ENCODE measurements at places on chromosomes 2 and 18.

DNA sequence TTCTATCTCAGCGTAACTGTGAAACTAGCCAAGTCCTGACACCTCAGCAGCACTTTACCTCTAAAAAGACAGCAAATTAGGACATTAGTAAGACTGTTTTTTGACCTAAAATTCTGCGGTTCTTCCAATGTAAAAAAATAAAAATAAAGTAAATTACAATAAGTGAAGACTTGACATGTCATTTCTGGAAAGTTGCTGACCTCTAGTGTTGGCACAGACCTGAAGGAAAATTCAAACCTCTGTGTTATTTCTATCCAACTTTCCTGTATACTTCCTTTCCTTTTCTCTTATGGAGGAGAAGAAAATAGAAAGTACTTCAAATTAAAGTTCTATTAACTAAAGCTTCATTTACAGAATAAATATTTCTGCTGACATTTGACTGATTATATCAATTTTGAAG lies 110.6 kb downstream of the TMEM182 start:
- DNase-seq, result no peak

DNA sequence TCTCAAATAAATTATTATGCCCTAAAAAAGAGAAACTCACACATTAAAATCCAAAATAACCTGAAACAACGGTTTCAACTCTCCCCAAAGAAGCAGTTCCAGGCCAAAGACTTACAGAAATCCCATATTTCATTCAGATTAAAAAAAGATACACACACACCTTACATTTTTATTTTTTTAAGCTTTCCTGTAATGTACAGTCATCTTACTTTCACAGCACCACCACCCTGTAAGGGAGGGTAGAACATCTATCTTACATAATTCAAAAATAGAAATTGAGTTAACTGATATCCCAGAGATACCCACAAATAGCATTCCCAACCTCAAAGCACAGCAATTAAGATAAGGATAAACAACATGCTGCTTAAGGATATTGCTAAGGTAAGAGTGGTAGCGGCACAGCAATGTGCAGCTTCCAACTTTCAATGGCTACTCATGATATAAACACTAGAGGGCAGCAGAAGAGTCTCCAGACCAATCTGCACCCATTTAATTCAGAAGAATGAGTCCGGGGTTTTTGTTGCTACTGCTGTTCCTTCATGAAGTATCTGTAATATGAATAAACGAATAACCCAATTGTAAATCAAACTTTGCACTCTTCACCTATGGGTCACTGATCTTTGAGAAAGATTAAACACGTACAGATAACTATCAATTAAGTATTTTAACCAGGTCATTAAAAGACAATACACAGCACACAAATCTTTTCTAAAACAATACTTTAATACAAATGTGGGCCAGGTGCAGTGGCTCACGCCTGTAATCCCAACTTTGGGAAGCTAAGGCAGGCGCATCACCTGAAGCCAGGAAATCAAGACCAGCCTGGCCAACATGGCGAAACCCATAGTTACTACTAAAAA lies 11.3 kb downstream of the GFPT1 start:
- DNase-seq, result no peak

DNA sequence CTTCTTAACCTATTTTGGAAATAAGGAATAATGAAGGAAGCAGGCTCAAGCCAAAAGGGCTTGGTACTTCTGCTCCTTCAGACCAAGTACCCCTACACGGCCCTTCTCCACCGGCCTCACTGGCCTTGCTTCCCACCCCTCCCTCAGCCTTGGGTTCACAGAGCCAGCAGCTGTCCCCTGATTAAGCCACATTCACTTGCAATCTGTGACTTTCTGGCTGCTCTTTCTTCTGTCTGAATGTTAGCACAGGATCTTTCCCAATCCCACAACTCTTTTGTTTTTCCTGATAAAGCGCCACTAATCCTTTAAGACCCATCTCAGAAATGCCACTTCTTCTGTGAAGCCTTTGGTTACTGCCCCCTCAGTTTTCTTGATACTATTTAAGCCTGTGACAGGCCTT lies 52.4 kb downstream of the REEP1 start:
- no peak for DNase-seq

DNA sequence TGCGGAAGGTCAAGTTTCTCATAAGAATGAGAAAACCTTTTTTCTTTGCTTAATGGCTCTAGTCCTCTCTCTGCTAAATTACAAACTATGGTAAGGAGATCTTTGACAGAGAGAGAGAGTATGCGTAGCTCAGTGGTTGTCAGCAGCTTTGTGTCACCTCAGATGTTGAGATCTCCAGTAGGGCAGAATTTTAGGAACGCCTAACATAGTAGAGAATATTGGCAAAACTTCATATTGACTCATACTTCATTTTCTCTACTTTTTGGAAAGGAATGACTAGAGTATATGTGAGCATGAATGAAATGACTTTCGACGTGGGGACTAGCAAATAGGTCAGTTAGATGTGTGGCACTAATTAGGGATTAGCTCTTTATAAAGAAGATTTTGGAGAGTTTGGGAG lies 64.0 kb downstream of the WDR7 start:
- DNase-seq, result no peak

GRCh38 chr2:204051984-204052556 lies 115.5 kb downstream of the ICOS start:
- no peak for DNase-seq

- DNase-seq, result no peak
Measured at GRCh38 chr18:2143636-2144035, 427.7 kb downstream of the METTL4 start.

- no peak for DNase-seq
Measured at GRCh38 chr2:88209521-88210131, 39.5 kb downstream of the THNSL2 start.

GRCh38 chr2:195122653-195123052 lies 534.4 kb upstream of the SLC39A10 start:
- no peak for DNase-seq

- peak; percentile 22 for DNase-seq
Measured at GRCh38 chr2:160417745-160418397, 75.7 kb downstream of the RBMS1 start.

DNA sequence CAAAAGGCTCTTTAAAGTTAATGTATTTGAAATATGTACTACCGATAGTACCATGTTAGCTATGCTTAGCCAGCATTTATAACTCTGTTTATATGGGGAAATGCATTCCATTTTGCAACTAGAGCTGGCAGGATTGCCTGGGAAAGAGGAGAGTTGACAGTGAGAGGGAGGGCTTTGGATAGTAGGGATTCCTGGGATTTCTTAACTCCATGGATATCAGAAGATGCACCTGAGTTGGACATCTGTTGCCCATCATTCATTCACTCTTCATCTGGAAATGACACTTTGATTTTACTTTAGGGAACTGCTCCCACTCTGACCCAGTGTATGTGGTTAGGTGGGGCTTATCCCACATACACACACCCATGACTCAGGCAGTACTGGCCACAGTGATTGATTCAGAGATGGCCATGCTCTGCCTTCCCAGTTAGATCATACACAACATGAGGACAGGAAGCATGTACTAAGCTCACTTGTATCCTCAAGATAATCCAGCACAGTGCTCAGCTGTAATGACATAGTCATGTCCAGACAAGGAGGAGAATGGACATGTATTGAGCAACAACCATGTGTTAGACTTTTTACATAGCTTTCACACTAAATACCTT lies 248.8 kb downstream of the MREG start:
- no peak for DNase-seq

DNA sequence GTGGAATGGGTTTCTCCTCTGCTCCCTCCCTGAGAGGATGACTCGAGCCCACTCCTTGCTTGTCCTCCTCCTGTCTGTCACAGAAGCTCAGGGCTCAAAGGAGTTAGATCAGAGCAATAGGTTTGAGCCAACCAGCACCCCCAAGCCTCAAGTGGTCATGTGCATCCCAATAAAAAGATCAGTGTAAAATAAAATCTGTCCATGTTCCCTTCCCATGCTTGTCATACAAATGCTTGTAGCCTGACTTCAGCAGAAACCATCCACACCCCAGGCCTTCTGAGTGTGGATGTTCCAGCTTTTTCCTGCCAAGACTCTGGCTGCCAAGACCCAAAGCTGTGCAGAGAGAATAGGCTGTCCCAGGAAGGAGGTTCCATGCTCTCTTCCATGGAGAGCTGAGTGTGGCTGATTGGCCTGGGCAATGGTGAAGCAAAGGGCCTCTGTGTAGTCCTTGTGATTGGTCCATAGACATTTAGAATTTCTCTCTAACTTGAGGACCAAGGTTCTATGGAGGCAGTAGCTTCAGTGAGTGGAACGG lies 67.4 kb downstream of the GYPC start:
- DNase-seq, result no peak

- DNase-seq, result no peak
Measured at GRCh38 chr2:145323512-145323911, 803.6 kb upstream of the ZEB2 start.

DNA sequence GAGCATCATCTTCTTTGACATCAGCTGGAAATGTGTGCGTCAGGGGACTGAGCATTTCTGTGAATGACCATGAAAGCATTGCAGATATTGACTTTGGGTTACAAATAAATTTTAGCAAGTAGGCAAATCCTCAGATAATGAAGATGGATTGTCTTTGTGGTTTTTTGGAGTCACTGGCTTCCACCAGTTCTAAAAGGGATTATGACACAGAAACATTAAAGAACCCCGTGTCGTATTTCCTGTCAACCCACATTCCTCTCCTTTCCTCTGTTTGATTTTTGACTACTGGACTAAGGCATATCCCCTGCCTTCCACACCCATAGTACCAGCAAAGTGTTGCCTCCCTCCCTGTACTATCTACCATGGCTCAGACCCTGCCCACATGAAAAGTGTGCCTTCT lies 268.1 kb downstream of the MYO3B start:
- DNase-seq, result no peak

- no peak for DNase-seq
Measured at GRCh38 chr2:238097988-238098871, 1.9 kb upstream of the ESPNL start.

DNA sequence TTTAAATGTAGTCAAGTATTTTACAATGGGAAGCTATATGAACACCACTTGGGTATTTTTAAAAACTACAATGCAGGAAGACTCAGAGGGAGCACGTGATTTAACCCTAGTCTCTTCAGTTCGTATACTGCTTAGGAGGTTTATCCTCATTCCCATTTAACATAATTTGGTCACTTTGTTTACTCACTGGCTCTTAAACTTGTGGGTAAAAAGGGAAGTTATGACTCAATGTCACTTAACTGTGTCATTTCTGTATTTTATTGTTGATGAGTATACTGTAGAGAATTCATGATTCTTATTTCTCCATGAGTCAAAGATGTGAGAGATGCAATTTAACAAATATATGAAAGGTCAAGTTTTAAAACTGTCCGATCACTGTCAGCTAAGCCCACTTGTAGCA lies 48.2 kb downstream of the SLC66A3 start:
- DNase-seq, result no peak

DNA sequence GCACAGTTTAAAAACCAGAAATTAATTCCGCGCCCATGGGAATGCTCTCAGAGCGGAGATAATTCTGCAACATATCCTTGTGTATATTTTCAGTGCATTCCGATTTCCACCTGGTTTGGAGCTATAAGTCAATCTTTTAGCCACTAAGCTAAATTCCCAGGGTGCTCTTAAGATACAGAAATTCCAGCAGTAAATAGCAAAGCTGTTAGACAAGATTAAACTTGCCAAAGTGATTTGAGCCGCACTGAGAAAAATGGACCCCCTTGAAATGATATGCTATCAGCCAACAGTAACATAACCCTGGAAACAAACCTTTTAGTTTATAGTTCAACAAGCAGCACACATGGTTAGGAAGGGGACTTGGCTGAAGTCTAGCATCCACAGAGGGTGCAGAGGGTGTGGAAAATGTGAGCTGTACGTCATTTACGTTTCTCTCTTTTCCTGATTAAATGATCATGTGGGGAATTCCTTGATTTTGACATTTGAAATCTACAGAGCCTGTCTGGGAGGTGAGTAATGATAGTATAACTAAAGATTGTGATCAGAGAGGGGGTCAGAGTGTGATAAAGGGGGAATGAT lies 99.8 kb upstream of the COPS8 start:
- no peak for DNase-seq

- DNase-seq, result no peak
Measured at GRCh38 chr2:99956232-99957030, 186.0 kb downstream of the AFF3 start.

GRCh38 chr2:1701020-1701419 lies 43.3 kb downstream of the PXDN start:
- no peak for DNase-seq

DNA sequence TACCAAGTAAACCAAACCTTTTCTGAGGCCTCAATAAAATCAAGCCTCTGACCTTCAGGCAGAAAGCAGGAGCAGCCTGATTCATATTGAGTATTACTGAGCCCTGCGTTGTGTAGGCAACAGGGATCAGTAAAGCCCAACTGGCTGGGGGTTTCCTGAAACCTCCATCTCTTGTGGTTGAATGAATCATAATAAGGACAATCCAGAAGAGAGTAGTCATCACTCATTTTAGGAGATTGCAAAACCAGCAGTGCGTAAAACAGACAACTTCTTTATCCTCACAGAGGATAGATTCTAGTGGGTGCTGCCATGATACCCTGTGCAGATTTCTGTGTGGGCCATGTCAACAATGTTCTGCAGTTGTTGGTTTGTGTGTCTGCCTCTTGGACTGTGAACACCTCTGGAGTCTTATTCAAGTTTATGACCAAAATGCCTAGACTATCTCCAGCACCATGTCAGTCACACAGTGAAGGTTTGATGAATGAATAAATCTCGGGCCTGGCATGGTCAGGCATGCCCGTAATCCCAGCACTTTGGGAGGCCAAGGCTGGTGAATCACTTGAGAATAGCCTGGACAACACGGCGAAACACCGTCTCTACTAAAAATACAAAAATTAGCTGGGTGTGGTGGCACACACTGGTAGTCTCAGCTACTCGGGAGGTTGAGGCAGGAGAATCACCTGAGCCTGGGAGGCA lies 51.8 kb upstream of the RAB27B start:
- no peak for DNase-seq

DNA sequence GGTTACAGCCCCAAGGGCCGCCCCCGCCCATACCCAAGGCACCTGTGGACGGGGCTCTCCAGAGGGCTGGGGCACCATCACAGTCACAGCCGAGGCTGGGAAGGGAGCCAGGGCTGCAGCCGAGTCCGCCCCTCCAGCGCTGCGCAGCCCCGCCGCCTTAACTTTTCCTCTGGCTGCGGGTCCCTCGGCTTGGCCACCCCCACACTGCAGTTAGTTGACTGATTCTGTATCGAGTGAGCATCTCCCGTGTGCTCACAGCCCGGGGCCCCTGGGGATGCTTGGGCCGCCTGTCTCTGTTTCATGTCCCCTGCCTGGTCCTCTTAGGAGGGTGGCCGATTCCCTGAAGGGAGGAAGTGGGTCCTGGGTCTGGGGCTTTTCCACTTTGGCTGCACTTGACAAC lies 33.7 kb downstream of the EMILIN2 start:
- no peak for DNase-seq
